ENCODE measurements at places on chromosomes 2 and 18.

DNA sequence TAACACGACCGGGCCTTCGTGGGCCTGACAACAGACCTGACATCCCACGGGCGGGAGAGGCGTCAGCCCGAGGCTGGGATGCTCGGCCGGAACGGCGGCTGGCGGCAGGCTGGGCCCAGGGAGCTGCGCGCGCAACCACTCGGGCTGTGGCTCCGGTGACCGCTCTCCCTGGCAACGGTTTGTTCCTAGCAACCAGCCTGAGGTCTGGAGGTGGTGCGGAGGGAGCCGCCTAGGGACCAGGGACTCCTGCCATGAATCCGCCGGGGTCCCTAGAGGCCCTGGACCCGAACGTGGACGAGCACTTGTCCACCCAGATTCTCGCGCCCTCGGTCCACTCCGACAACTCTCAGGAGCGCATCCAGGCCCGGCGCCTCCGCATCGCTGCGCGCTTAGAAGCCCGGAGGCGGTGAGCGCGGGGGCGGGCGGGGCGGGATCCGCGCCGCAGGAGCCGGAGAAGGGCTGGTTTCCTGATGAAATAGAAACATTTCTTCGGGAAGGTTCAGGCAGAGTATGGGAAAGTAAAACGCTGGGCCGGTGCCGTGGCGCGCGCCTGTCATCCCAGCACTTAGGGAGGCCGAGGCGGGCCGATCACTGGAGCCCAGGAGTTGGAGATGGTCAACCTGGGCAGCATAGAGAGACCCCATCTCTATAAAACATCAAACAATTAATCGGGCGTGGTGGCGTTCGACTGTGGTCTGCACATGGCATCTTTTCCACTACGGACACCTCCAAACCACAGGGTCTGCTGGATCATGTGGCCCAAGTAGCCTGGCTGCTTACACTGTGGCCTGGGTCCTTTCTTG, at the start of gene DRC1:
DRC1 (plus strand) TSS at position 182 of the 803 bp plus-strand sequence; CDS start at position 252, 70 bp downstream.
- DNase-seq, result no peak

DNA sequence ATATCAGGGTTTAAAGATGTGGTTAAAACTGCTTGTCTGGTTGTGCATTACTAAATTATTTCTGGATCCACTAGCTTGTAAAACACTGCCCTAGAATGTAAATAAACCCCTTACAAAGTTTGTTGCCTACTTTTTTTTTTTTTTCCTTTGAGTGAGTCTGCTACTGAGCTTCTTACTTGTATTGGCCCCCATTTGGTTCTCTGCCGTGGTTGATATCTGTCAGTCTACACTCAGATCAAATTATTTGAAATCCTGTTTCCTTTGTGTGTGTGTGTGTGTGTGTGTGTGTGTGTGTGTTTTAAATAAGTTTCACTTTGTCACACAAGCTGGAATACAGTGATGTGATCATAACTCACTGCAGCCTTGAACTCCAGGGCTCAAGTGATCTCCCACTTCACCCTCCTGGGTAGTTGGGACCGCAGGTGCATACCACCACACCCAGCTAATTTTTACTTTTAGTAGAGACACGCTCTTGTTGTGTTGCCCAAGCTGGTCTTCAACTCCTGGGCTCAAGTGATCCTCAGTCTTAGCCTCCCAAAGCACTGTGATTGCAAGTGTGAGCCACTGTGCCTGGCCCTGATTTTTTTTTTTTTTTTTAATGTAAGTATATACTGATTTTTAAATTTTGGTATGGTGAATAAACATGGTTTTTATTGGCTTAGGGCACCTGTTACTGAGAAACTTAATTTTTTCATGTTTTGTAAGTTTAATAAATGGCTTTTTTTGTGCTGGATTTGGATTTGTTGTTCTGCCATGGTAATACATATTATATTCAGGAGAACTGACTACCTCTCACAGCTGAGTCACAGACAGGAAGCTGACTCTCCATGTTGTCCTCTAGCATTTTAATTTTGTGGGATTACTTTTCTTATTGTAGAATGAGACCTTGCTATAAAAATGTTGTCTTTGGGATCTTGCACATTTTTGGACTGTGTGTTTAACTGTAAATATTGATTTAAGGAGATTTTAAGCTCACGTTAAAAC, 48.5 kb downstream of the MAP4K4 start:
- DNase-seq, result no peak

DNA sequence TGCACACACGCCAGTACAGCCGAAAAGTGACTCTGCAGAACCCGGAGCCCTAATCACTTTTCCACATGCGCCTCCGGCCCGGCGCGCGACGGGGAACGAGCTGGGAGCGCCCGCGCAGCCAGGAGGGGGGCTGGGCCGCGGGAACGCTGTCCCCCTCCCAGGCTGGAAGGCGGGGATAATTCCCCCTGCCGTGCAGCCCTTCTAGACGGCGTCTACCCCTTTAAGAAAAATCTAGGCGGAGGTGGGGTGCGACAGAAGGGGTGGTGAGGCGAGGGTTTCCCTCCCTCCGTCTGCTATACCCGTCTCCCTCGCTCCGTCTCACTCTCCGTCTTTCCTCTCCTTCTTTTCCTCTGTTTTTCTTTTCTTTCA, 2.4 kb downstream of the CYP26B1 start:
- DNase-seq, result no peak

DNA sequence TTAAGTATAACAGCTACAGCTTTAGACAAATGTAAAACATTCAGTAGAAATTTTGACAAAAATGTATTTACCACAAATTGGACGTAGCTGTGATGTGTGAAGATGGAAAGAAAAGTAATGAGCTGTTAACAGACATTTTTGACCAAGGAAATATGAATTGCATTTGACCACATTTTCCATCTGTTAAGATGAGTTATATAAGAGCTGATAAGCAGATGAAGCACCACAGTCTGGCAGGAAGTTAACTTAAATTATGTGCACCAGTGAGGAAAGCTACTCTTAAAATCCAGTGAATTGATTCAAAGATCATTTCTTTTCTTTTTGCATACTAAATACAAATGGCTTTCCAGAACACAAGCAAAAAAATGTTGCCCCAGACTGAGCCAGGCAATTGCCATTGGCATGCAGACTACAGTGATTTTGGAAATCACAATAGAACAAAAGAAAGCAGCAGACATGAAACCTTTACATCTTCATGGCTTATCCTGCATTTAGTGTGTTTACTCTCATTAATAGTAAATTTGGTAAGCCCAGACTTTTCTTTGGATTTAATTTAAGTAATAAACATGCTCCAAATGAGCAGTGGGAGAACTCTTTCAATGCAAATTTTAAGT, 493.7 kb downstream of the TMX3 start:
- no peak for DNase-seq

DNA sequence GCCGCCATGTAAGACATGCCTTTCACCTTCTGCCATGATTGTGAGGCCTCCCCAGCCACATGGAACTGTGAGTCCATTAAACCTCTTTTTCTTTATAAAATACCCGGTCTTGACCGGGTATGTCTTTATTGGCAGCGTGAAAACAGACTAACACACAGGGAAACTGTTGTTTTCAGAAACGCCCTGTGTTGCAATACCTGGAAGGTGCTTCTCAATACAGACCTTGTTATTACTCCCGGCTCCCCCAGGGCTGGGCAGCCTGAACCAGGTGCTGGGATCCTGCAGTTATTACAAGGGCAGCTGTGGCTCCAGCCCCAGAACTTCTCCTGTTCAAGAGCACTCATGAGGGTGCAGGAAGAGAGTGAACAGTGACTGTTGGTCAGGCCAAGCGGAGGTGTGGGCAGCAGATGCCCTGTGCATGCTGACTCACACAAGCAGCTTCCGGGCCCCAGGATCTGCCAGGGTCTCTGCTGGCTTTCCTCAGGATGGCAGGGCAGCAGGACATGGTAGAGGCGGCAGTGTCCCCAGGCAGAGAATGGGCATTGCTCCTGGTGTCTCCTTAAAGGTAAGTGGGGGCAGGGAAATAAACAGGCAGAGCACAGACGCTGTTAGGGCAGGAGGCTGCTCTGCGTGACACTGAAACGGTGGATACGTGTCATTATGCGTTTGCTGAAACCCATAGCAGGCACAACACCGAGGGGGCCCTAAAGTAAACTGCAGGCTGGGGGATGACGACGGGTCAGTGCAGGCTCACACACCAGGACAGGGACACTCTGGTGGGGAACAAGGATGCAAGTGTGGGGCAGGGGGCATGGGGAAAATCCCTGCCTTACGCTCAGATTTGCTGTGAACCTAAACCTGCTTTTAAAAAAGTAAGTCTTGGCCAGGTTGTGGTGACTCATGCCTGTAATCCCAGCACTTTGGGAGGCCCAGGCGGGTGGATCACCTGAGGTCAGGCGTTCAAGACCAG, 89.1 kb downstream of the NDUFA10 start:
- DNase-seq, result no peak

DNA sequence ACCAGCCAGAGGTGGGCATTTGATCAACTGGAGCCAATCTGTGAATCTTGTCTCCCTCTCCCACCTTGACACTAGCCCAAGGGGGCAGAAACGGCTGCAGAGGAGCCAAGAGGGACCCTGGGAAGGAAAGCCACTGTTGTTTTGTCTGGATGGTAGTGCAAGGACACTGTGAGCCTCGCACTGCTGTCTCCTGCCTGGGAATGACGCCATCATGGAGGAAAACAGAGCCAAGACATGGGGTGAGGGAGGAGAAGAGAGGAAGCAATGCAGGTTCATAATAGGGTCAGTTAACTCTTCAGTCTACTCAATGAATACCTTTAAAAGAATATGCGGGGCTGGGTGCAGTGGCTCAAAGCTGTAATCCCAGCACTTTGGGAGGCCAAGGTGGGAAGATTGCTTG, 231.1 kb upstream of the AGAP1 start:
- no peak for DNase-seq

GRCh38 chr2:77169426-77169825, 352.8 kb downstream of the LRRTM4 start:
- DNase-seq, result no peak

DNA sequence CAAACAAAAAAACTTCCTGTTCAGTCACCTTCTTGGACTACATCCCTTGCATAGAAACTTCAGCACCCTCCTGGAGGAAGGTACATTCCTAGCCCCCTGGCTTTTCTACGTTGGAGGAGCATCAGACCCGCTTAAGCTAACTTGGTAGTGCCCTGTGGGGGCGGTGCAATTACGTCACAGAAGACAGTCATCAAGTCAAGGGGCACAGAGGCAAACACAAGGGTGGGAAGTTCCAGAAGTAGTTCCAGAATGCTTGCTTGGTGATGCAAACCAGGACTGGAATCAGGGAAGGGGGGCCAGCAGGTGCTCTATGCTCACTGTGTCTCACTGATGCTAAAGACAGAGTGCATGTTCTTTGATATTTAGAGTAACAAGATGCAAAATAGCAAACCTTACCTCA, 15.2 kb upstream of the AGFG1 start:
- DNase-seq, result no peak

DNA sequence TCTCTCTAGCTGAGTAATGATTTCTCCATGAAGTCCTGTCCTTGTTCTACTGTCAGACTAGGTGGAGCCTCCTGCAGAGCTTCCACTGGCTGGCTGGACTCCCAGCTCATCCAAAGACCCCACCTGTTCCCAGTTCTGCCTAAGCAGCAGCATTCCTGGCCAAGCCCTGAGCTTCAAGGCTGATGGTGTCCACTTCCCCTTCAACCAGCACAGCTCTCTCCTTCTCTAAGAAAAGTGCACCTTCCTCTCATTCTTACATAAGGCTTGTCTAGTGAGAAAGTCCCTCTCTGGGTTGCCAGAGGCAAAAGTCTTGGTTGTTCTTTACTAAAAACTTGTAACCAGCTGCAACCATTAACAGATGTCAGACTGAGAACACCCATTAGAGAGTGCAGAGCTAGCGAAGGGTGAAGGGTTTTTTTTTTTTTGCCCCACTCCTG, 58.9 kb downstream of the CXCR4 start:
- no peak for DNase-seq

- no peak for DNase-seq
Observed at GRCh38 chr2:203992509-203992908, 55.9 kb downstream of the ICOS start.

GRCh38 chr2:166343467-166343866, 32.3 kb downstream of the SCN9A start:
- no peak for DNase-seq

DNA sequence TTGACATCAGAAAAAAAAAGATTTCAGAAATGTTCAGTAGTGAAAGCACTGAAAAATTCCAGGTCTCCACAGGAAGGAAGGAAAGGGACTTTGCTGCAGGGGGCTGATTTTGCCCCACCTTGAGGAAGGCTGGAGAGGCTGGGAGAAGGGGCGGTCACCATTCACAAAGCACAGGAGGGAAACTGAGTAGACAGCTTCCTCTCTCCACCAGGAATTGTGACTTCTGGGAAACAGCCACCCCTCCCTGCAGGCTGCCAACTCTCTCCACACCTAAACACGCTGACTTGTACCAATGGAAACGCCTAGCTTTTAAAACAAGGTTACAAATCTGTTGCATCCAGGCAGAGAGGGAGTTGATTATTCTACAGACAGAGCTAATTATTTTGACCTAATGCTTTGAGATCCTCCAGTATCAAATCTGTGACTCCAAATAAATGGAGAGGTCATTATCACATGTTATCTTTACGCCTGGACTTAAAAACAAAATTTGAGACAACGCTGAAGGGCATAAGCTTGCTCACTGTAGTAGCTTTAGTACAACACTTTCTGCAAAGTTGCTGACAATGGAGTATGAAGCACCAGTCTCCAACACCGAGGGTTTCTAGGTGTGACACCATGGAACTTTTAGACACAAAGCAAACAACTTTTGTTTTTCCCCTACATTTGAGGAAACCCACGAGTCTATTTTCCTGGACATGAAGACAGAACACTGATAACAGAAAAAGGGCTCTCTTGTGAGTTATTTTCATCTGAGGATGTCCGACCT, 42.7 kb downstream of the EPHA4 start:
- DNase-seq, result no peak

DNA sequence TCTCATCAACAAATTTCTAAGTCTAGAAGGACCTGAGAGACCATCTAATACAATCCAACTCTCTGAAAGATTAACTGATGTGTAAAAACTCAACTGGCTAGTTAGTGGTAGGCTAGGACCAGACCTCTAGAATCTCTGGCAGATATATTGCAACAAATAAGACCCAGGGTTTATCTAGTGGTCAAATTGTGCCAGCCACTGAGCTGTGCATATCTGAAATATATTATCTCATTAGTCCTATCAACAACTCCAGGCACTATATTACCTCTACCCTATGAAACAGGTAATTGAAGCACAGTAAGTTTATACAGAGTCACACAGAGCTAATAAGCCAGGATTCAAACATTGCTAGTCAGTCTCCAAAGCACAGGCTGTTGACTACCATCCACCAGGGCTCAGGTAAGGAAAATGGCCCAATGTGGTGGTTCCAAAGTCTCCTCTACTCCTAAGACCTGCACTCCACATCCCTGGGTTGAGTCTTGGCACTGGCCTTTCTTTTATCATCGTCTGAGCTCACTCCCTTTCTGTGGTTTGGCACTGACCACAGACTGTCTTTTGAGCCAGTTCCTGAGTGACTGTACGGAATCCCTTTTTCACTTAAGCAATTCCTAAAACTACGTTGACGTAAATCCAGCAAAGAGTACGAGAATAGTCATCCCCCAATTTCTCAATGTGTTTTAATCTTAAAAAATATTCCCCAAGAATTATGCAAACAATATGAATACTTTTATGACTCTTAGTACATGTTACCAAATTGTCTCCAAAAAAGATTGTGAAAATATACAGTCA, 11.9 kb upstream of the PID1 start:
- DNase-seq, result no peak

- no peak for DNase-seq
Observed at GRCh38 chr2:191465766-191466420, 212.0 kb upstream of the NABP1 start.

Data from stimulated activated CD4-positive, alpha-beta T cell treated with anti-CD3 and anti-CD28 coated beads, TNF-alpha, amount 100 ng/mL, for 48 hours (primary cell).